Right ventricle myocardium inferior (tissue), 1 donor: ENCODE measurements at places on chromosomes 1 and 21.
A peak's percentile ranks its signal among the peaks of the same experiment; 100 is the strongest.

GRCh38 chr1:186413319-186413718 lies 37.7 kb downstream of the ODR4 start:
- no peak for DNase-seq

- no peak for DNase-seq
Measured at GRCh38 chr1:14639291-14640050, 41.0 kb downstream of the KAZN start.

DNA sequence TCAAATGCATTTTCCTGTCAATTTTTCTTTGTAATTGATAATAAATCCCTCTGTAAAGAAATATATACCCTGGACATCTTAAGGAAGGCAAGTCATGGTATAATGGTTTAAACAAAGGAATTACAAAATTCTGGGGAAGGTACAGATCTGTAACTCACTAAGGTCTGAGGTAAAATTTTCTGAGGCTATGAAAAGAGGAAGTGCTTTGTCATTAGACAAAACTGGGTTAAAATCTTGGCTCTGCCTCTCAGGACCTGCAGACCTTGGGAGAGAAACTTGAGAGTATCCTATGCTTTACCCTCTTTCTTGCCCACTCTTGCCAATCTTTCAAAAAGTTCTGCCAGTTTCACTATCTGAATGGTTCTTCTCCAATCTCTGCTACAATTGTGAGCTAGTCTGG lies 26.8 kb upstream of the BEND5 start:
- no peak for DNase-seq

GRCh38 chr1:88876573-88877365 lies 14.6 kb downstream of the GTF2B start:
- DNase-seq, result no peak

GRCh38 chr1:21914880-21915640 lies 22.1 kb downstream of the HSPG2 start:
- DNase-seq, result peak; percentile 77

- no peak for DNase-seq
Measured at GRCh38 chr1:110293601-110294104, 45.5 kb upstream of the RBM15 start.

DNA sequence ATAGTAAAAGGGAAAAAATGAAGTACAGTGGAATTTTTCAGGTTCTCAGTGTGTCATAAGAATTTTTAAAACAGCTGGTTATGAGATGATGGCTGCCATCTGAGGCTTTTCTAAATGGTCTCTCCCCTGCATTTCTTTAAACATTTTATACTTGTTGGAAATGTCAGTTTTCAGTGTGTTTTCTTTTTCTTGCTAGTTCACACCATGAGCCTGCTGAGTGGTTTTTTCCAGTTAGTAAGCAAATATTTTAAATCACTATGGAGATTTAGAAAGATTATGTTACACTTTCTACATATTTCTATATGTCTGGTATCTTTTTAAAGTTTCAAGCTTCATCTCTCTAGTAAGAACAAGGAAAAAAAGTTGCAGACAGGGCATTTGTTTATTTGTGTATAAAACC lies 9.6 kb downstream of the RBM15 start:
- DNase-seq, result no peak

- no peak for DNase-seq
Measured at GRCh38 chr1:207346513-207346912, 25.0 kb downstream of the CD55 start.

DNA sequence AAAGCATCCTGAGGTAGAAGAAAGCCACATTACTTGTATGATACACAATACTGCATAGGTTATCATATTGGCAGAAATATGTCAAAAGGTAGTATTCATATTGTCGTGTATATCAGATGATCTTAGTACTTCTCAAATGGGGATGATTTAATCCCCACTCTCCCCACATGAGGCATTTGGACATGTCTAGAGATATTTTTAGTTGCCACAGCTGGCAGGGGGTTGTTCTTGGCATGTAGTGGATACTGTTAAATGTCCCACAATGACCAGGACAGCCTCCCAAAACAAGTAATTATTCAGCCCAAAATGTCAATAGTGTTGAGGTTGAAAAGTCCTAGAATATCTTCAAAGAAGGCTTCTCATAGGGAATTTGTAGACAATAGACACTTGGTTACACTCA lies 162.8 kb downstream of the NEGR1 start:
- no peak for DNase-seq

DNA sequence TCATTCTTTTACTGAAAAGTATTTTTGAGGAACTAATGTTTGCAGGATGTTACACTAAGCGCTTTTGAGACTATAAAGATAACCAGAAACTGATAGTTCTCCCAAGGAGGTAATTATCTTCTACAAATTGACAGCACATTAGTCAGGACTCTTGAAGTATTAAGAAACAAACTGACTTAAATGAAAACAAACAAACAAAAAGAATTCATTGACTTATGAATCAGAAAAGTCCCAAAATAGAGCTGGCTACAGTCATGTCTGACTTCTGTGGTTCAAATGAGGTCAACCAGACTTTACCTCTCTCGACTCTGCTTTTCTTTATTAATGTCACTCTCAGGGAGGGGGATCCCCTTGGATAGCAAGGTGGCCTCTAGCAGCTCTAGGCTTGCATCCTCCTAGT lies 296.8 kb downstream of the TPR start:
- DNase-seq, result no peak

DNA sequence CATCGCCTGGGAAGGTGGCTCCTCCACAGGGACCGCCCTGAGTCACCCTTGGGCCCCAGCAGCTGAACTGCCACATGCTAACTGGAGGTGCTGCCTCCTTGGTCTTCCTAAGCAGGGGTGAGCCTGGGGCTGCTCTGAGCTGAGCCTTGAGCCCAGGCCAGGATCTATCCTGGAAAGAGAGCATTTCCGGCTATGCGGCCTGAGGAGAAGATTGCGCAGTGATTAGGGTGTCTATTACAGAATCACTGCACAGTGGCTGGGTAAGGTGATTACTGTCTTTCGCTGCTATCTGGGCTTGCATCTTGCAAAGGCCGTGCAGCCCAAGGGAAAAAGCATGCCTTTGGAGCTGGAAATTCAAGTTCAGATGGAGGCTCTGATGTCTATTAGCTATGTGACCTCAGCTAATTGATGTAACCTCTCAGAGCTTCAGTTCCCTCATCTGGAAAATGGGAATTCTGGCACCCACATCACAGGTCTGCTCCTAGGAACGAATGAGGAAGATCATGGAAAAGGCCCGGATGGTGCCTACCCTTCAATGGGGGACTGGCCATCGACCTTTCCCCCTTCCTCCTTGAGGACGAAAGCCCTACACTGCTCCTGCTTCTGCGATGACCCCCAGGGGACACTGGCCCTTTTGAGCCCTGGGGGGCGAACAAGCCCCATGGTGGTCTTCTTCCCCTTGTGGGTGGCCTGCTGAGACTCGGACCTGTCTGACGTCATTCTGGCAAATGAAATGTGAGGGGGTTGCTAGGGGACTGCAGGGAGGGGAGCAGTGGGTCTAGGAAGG lies 38.0 kb downstream of the GPR161 start:
- DNase-seq, result no peak

DNA sequence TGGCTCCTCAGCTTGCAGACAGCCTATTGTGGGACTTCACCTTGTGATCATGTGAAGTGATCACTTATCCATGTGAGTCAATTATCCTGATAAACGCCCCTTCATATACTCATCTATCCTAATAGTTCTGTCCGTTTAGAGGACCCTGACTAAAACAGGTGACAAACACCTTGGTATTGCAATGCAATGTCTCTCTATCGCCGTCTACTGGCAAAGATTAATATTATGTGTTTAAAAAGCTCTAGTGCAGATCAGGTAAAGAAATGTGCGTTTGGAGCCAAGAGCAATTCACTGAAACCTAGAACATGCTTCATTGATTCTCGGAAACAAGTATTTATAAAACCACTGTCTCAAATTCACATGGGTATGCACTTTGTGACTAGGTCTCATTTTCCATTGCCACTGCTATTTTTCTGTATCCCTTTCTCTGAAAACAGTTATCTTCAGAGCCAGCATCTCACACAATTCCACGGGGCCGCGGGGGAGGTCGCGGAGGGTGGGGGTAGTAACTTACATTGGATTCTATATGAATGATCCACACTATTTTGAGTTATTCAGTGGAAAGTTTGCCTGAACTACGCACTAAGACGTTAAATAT lies 554.6 kb upstream of the NCAM2 start:
- DNase-seq, result no peak

- DNase-seq, result no peak
Measured at GRCh38 chr1:223207293-223208066, 64.4 kb upstream of the TLR5 start.

DNA sequence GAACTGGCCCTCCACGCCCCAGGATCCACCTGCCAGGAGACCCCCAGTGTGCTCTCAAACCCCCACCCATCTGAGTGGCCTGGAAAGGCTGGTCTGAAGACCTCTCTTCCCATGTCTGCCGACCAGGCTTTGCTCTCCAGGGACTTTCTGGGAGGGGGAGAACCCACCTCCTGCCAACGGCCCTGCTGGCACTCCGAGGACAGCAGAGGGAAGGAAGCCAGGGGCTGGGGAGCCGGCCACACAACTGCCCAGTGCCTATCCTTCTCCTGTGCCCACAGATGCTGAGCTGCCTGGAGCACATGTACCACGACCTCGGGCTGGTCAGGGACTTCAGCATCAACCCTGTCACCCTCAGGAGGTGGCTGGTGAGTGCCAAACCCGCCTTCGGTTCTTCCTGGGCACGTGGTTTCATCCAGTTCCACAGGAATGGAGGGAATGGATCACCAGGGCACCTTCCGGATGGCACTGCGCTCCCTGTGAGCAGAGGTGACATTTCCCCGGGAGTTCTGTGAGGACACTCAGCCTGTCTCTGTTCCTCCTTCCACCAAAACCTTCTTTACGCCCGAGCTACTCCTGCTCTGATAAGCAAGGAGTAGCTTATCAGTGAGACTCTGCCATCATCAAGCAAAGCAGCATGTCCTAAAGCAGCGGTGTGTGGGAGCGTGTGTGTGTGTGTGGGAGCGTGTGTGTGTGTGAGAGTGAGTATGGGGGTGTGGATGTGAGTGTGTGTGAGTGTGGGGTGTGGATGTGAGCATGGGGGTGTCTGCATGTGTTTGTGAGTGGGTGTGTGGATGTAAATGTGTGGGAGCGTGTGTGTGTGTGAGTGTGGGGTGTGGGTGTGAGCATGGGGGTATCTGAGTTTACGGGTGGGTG lies 105.5 kb downstream of the PDE9A start:
- DNase-seq, result peak; percentile 21

DNA sequence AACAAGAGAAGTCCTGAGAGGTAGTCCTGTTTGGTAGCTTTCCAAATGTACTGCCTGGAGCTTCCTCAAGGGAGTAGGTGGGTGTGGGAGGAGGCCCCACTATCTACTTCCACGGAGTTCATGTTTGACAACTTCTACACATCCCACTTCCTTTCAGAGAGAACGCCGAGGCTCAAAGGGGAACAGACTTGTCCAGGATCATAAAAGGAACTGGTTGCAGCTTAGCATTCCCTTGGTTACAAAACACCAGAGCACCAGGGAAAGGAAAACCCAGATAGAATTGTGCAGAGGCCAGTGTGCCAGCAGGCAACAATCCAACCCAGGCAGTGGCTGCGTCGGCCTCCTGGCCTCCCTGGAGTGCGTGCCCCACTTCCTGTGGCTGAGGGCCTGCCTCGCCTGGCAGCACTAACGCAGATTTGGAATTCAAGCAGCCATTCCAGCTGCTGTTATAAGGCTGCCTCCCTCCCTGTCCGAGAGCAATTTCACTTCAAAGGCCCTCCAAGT lies 4.2 kb upstream of the RAP1GAP start:
- peak; percentile 86 for DNase-seq

GRCh38 chr1:147272042-147272441 lies 29.6 kb downstream of the CHD1L start:
- DNase-seq, result no peak

DNA sequence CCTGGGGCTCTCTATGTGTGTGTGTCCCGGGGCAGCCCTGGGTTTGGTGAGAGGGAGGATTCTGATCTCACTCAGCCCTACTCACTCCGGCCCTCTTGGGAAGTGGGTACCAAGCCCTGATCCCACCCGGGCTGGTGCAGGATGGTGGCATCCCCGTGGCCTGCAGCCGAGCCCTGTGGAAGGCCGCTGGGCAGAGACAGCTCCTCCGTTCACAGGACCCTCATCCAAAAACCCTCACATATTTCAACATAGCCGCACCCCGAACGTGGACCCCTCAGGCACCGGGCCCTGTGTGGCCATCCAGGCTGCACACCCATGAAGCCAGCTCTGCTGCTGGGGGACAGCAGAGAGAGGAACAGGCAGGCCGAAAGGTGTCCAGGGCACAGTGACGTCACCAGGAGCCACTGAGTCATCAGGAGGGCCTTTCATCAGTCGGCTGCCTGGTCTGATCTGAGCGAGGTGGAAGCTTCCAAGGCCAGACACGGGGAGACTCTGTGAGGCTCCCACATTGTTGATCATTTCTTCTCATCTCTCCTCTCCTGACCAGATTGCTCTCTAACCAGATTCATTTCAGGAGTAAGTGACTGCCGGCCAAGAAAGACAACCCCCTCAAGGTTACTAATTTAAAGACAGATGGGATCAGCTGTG lies 16.2 kb upstream of the GPR157 start:
- no peak for DNase-seq

DNA sequence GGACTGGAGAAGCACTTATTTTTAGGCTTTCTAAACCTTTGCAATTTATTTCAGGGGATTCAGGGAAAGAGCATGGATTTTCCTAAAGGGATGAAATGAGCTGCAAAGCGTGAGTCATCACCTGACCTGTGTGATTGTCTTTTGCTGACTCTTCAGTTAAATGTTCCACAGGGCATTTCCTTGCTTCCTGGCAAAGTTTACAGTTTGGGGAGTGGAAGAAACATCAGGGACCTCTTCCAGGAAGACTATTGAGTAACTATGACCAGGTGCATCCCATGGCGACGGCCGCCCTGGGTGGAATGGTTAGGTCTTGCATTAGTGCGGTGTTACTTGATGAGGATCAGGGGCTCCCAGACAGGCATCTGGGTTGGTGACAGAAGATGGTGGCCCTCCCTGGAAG lies 79.5 kb upstream of the SIPA1L2 start:
- peak; percentile 61 for DNase-seq

- DNase-seq, result no peak
Measured at GRCh38 chr1:67005068-67005467, 48.9 kb downstream of the SLC35D1 start.

DNA sequence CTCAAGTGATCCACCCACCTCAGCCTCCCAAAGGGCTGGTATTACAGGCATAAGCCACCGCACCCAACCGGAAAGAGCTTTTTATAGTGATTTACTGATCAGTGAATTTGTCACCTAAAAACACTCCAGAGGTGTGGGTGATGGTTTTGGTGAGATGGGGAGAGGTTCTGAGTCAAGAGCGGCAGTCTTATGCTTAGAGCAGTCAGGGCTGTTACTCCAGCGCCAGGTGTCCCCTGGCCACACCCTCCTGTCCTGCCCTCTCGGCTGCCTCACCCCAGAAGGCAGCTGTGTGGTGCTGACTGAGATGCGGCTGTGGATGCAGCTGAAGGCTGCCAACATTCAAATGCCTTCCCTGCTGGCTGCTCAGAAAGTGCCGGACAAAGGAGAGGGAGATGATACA lies 94.5 kb upstream of the LPGAT1 start:
- DNase-seq, result no peak

DNA sequence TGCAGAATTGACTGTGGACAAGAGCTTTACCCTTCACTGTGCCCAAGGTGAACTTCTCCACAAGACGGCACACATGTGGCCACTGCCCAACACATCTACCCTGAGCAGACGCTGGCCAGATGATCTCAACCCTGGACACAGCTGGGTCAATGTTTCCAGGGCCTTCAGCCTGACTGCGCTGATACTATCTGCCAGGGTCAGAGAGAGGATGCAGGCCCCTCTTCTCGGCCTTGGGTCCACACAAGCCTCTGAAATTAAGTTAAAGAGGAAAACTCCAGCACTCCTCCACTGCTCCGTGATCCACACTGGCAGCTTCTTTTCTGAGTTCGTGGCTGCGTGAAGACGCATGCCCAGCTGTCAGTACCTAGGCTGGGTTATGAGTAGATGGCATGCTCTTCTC lies 58.1 kb downstream of the GLIS1 start:
- DNase-seq, result peak; percentile 52
